ENCODE measurements at places on chromosomes 1 and 21.

DNA sequence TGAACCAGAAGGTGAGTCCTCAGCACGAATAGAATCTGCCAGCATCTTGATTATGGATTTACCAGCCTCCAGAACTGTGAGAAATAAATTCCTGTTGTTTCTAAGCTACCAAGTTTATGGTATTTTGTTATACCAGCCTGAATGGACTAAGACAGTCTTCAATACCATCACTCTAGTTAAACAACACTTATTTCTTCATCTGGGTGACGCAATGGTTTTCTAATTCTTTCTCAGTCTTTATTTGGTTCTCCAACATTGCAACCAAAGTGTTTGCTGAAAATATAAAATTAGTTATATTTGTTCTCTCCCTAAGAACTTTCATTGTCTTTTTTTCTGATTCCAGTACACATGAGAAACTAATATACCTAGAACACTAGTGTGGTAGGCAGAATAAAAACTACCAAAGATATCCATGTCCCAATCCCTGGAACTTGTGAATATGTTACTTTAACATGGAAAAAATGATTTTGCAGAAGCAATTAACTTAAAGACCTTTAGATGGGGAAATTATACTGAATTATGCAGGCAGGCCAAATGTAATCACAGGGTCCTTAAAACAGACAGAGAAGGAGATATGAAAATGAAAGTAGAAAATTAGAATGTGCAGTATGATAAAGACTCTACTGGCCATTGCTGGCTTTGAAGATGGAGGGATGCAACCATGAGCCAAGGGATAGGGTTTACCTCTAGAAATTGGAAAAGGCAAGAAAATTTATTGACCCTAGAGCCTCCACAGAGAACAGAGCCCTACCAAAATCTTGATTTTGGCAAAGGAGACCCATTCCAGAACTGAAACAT lies 1115.1 kb downstream of the PLA2G4A start:
- no peak for DNase-seq

GRCh38 chr1:163538667-163539066 lies 216.9 kb downstream of the NUF2 start:
- no peak for DNase-seq

GRCh38 chr1:118210051-118210722 lies 25.2 kb upstream of the SPAG17 start:
- DNase-seq, result no peak

GRCh38 chr1:32969566-32969965 lies 5.0 kb upstream of the RNF19B start:
- no peak for DNase-seq

DNA sequence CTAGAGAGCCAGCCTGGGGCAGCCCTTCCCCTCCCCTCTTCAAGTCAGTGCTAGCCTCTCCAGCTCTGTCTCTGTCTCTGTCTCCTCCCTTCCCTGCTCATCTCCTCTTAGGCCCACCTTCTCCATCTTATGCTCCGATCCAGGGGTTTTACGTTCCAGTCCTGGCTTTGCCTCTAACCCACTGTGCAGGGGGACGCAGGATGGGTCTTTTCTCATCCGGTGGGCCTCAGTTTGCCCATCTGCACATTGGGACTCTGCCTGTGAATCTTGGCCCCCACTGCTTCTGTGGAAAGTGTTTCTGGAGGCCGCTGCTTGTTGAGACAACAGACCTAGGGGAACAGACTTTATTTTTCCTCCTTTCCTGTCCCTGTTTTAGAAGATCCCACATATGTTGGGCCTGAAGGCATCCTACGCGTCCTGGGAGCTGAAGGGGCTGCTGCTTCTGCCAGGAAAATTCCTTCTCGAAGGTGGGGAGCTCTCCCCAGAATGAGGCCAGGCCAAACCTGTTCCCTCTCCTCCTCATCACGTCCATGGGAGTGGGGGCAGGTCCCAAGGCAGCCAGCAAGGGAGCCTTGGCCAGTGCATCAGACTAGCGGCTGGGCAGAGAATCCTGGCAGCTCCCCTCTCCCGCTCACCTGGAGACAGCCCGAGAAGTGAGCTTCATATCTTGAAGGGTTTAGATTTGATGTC lies 99.5 kb upstream of the CSF3R start:
- DNase-seq, result no peak

DNA sequence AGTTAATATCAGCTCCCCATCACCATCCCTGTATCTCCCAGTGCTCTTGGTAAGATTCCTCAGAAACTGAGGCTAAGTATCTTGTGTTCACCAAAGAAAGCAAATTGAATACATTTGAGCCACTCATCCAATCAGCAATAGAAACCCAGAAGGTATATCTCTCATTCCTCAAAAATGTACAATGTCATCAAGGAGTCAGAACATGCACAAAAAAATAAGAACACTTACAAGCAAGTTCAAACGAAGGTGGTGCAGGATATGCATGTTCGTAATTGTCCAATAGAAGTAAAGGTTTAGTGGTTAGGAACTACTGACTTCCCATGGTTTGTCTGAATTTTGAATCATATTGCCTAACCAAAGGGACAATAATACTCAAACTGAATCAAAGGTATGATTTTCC lies 24.3 kb downstream of the RXRG start:
- no peak for DNase-seq

DNA sequence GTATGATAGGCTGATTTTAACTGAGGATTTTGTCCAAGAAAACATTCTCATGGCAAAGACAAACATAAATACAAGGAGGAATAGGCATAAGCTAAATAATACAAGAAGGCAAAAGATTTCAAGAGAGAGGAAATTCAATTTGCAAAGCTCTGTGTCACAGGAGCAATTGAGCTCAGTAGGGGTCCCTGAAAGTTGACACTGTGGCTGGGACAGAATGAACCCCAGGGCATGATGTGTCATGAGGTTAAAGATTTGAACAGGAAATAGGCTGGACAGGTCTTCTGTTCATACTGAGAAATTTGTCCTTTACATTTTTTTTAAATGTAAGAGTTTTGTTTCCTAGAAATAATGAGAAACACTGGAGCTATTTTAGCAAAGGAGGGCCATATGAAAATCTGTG lies 555.4 kb upstream of the NEGR1 start:
- DNase-seq, result no peak

GRCh38 chr1:212738330-212738729 lies 38.7 kb upstream of the BATF3 start:
- DNase-seq, result no peak

- no peak for DNase-seq
These were observed 9.3 kb downstream of the SPATA45 start for GRCh38 chr1:212838145-212838544.

GRCh38 chr1:233424779-233425178 lies 97.3 kb downstream of the MAP3K21 start:
- DNase-seq, result no peak

- DNase-seq, result no peak
These were observed 71.3 kb upstream of the NGF start for GRCh38 chr1:115409094-115410015.

GRCh38 chr21:22585558-22585957 lies 1587.3 kb downstream of the NCAM2 start:
- DNase-seq, result no peak

- no peak for DNase-seq
These were observed 84.9 kb downstream of the SIM2 start for GRCh38 chr21:36783612-36784374.

DNA sequence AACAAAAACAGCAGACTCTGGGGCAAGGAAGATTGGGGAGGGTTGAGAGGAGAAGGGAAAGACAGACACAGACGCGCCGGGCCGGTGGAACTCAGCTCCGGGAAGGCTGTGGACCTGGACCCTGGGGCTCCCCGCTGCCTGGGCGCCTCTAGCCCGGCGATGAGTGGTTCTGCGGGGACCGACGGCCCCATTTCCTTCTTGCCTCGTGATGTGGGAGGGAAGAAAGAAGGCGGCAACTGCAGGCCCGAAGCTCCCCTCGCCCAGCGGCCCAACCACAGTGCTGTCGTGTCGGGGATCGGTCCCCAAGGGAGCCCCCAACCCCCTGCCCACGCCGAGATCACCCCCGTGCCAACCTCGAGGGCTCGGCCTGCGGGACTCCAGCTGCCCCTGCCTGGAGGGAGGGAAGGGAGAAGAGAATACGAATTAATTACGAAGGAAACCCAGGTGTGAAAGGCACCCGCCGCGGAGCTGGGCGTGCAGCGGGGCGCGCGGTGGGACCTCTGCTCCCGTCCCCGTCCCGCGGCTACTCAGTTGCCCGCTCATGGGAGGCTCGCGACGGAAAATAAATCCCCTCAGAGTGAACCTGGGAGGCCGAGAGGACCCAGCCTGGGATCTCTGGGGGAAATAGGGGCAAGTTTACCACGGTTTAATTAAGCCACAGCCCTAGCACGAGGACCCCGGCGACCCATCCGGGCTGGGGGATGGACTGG lies 7.4 kb downstream of the FOXD3 start:
- DNase-seq, result no peak

DNA sequence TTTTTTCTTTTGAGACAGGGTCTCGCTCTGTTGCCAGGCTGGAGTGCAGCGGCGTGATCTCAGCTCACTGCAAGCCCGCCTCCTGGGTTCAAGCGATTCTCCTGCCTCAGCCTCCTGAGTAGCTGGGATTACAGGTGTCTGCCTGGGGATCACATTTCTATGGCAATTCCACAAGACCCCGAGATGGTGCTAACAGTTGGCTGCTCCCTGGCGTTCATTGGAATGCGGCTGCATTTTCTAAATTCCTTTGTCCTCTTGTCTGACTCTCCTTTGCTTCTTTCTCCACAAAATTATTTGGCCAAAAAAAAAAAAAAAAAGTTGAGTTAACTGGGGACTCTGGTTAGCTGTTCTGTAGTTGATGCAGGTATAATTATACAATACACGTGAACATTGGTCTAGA lies 176.4 kb downstream of the ETS2 start:
- no peak for DNase-seq

DNA sequence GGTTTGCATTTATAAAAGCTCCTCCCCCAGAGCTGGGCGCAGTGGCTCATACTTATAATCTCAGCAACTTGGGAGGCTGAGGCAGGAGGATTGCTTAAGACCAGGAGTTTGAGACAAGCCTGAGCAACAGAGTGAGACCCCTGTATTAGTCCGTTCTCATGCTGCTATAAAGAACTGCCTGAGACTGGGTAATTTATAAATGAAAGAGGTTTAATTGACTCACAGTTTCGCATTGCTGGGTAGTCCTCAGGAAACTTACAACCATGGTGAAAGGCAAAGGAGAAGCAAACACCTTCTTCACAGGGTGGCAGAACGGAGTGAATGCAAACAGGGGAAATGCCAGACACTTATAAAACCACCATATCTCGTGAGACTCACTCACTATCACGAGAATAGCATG lies 52.5 kb downstream of the ZNF684 start:
- DNase-seq, result no peak

DNA sequence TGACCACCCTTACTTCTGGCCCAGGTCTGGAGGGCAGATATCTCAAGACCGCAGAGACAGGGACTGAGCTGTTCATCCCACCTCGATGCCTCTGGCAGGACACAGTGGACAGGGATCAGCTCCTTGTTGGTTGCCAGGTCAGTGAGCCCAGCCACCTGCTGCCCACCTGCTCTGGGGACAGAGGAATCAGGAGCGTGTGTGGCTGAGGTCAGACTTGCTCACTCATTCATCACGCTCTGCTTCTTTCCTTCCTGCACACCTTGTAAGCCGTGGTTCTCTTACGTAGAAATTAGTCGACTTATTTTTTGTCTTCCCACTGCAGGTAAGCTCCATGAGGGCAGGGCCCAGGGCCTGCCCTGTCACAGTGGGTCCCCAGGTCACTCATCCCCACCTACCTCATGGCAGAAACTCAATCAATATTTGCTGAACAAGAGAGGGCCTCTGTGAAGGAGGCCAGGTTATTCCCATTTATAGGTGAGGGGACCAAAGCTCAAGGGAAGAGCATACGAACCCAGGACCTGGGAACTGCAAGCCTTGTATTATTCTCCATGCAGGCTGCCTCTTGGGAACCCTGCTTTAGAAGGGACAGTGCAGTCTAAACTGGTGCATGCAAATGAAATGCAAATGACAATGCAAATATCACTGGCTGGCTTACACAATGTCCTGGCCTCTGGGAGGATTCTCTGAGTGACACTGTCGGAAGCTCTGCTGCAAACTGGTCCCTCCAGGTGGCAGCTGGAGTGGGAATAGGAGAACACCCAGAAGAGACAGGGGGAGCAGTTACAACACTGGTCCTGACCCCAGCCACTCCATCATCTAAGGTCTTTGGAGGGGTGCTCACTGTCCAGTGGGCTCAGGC lies 58.4 kb upstream of the PAX7 start:
- no peak for DNase-seq

DNA sequence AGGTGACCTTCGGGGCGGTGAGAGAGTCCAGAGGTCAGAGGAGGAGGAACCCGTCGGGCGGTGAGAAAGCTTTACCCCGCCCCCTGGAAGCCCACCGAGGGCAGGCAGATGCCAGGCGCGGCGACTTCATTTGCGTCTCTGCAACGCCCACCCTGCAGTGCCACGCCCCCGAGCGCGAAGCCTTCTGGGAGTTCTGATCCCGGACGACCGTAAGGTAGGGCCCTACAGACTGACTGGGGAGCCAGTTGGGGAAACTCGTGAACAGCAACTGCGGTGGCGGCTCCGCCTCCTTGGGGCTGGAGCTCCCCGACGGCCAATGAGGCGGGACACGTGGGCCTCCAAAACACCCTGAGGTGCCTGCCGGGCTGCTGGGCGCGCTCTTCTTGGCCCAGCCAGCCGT lies 46.0 kb upstream of the EDARADD start:
- DNase-seq, result no peak

DNA sequence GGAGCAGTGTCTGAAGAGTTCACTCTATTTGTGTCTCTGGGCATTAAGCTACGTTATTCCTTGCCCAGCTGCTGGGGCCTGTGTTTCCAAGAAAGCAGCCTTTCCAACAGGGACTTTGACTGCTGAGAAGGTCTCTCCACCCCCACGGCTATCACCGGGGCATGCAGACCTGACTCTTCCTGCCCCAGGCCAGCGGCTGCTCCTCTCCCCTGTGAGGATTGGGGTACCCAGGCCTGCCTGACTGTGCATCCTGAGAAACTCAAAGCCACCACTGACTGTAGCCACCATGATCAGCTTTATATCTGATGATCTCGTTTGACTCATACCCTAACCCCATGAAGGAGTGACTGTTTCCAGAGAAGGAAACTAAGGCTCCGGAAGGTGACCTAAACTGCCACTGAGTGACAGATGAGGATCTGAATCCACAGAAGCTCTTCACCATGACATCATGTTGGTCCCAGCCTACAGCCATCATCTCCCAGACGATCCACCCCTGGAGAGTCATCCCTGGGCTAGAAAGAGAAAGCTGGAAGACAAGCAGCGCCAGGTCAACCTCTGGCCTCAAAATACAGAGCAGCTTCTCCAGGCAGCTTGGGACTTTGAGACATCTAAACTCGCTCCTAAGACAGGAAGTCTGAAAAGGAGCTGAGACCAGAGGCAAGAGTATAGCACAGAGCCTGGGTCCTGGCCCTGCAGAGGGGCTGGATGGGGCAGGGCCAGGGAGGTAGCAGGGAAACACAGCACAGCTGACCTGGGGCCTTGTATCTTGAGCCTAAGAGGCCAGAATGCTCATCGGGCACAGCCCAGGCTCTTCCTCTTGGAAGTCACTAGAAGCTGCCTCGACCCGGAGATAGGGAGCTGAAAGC lies 244.0 kb upstream of the VAMP3 start:
- no peak for DNase-seq

GRCh38 chr1:53755874-53756273 lies 16.9 kb upstream of the GLIS1 start:
- DNase-seq, result no peak

- DNase-seq, result no peak
These were observed 32.7 kb downstream of the S100A10 start for GRCh38 chr1:151960780-151961513.

All from NCI-H774 (cell line).